H9 (cell line): ENCODE measurements at places on chromosomes 1 and 21. TPM values are rescaled to one million over a fixed set of nuclear protein-coding genes. Genes with fewer than 3 reads are reported as not detected.
A peak's percentile ranks its signal among the peaks of the same experiment; 100 is the strongest.

DNA sequence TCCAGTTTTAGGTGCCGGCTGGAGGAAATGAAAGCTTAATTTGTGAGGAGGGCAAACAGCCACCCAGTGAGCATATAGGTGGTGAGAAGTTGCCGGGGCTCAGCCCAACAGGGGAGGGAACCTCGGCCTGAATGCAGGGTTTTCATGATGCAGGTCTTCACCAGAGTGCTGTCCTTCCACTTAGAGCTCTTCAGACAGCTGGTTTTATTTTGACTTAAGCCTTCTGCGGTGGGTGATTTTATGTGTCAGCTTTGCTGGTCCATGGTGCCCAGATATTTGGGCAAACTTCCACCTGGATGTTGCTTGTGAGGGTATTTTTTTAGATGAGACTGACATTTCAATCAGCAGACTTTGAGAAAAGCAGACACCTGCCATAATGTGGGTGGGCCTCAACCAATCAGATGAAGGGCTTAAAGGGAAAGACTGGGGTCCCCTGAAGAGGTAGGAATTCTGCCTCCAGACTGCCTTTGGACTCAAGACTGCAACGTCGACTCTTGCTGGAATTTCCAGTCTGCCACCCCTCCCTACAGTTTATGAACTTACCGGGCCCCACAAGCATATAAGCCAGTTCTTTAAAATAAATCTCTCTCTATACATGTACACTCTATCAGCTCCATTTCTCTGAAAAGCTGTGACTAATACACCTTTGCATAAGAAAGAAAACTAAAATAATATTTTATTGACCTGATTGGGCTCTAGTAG is 72.8 kb downstream of the RHOU start:
- H3K4me1 ChIP-seq = peaks cover 11% of the 10 kb centered on the region; the same call in 1 of the 2 replicates
- DNase-seq = no peak
- H3K4me3 ChIP-seq = no peak overlapping the region
- H3K27me3 ChIP-seq = no peaks in the 10 kb centered on the region
- H3K36me3 ChIP-seq = no peaks in the 10 kb centered on the region

DNA sequence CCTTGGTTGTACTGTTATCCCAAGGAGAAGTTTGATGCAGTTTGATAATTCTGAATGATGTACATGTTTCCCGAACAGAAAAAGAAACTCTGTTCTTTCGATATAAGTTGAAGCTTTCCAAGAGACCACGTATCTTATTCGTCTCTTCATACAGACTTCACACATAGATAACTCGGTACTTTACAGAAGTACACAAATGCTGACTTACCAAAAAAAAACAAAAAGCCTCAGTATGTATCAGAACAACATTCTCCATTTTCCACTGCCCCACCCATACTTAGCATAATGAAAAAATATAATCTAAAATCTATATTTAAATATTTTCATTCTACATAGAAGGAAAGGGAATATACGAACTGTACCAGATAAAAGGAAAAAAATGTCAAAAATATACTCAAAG is 2.2 kb downstream of the FOXJ3 start:
- no peaks in the 10 kb centered on the region for H3K36me3 ChIP-seq
- no peak for DNase-seq
- no peaks in the 10 kb centered on the region for H3K4me1 ChIP-seq
- no peaks in the 10 kb centered on the region for H3K27me3 ChIP-seq
- H3K4me3 ChIP-seq = peak overlapping the region; percentile 76; the same call in 1 of the 2 replicates

DNA sequence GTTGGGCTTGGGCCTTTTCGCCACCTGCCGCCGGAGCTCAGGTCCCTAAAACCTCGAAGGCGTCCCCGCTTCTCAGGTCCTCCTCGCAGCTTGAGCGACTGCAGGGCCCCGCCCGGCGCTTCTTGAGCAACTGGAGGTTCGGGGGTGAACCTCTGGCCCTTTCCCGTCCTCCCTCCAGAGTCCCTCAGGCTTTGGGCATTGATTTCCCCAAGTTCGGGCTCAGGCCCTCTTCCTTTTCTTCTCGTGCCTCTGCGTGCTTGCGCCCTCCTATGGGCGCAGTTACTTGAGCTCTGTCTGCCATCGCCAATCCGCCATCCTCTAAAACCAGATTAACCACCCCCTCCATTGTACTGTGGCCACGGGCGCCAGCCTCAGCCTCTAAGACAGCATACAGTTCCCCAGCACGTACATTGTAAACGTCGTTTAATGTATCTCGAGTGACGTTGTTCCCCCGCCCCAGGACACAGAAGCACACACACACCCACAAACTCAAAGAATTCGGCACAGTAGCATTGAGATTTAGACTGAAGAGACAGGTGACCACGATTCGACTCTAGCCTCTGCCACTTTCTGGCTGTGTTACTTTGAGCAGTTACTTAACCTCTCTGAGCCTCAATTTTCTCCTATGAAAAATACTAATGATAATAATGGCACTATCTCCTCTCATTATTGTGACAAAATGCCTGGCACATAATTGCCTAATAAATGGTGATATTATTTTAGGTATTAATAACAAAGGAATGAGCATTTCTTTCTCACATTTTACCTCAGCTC is 22.6 kb downstream of the BTG2 start:
- H3K4me3 ChIP-seq = peak overlapping the region; percentile 62
- no peak overlapping the region for H3K27ac ChIP-seq
- no peak for DNase-seq
- H3K4me1 ChIP-seq = peaks cover 5% of the 10 kb centered on the region; the same call in 1 of the 2 replicates

- H3K36me3 ChIP-seq = peaks cover 6% of the 10 kb centered on the region
- H3K27me3 ChIP-seq = no peaks in the 10 kb centered on the region
- DNase-seq = no peak
- no peak overlapping the region for H3K27ac ChIP-seq
- H3K4me1 ChIP-seq = no peaks in the 10 kb centered on the region
- H3K4me3 ChIP-seq = no peak overlapping the region
These were observed 210.9 kb downstream of the LTN1 start for GRCh38 chr21:28781602-28782276.

DNA sequence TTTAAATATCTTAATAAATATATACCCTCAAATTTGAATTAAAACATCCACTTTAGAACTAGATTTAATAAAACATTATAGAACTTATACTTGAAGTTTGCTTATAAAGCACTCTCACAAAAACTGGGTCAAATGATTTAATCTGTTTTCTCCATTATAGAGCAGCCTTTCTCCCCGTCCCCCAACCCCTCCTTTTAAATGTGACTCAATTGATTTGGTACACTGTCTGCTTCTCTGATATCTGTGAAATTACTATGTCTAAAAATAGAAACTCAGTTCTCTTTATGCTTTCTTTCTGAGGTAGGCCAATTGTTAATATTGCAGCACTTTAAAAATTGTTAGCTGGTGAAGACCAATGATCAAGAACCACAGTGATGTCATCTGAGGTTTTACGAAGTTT is 6.9 kb upstream of the ZBTB21 start:
- no peak overlapping the region for H3K27ac ChIP-seq
- no peaks in the 10 kb centered on the region; the same call in 1 of the 2 replicates for H3K27me3 ChIP-seq
- no peaks in the 10 kb centered on the region; the same call in 1 of the 2 replicates for H3K4me1 ChIP-seq
- no peak overlapping the region for H3K4me3 ChIP-seq
- H3K36me3 ChIP-seq = no peaks in the 10 kb centered on the region
- DNase-seq = no peak

DNA sequence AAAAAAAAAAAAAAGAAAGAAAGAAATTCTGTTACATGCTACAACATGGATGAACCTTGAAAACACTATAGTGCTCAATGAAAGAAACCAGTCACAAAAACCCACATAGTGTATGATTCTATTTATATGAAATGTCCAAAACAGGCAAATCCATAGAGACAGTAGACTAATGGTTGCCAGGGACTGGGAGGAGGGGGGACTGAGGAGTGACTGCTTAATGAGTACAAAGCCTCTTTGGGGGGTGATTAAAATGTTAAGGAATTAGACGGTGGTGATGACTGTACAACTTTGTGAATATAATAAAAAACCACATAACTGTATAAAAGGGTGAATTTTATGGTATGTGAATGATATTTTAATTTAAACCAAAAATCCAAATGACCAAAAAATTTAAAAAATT is 116.0 kb upstream of the GUCA2B start:
- H3K27ac ChIP-seq = no peak overlapping the region
- no peak for DNase-seq
- H3K27me3 ChIP-seq = peaks cover 4% of the 10 kb centered on the region; the same call in 1 of the 2 replicates
- no peaks in the 10 kb centered on the region for H3K36me3 ChIP-seq

- no peaks in the 10 kb centered on the region for H3K4me1 ChIP-seq
- no peaks in the 10 kb centered on the region for H3K27me3 ChIP-seq
- H3K27ac ChIP-seq = no peak overlapping the region
- DNase-seq = peak; percentile 84
These were observed 7.9 kb upstream of the TNNT2 start for GRCh38 chr1:201385299-201385891.

The CCDC190 gene
- not detected in 2 replicates for total RNA-seq

The REN gene
- not detected in 2 replicates for total RNA-seq

The ZSCAN20 gene
- total RNA-seq = 3.8 and 3.9 TPM in 2 replicates

- H3K27ac ChIP-seq = no peak within 1 kb of the TSS
- no peaks in the 10 kb centered on the region for H3K27me3 ChIP-seq
- peak within 1 kb of the TSS; percentile 99 for H3K4me3 ChIP-seq
- peak; percentile 82 for DNase-seq
These were observed at the start of gene JTB for GRCh38 chr1:153977250-153978240. TSS of gene JTB (minus strand) at chr1:153977674. CDS start at chr1:153977252, 422 bp downstream.

The SH3BGR gene
- total RNA-seq = 2.9 and 4.3 TPM in 2 replicates

DNA sequence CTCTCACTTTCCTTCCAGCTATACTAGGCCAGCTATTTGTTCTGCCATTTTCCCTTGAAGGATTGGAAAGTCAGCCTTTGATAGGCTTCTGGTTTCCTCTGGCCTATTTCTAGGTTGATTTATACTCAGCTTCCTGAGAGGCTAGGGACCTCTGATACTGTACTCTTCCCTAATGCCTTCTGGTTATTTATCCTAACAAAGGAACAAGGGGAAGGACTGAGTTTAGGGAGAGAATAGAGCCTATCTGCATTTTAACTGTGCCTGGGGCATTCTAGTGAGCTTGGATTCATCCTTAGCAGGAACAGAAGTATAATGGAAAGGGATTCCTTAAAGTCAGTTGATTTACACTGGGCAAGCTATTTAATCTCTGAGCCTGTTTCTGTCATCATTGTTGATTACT is 11.8 kb upstream of the TMEM39B start:
- peaks cover 29% of the 10 kb centered on the region for H3K36me3 ChIP-seq
- peak overlapping the region; percentile 59 for H3K4me3 ChIP-seq
- no peaks in the 10 kb centered on the region for H3K27me3 ChIP-seq

DNA sequence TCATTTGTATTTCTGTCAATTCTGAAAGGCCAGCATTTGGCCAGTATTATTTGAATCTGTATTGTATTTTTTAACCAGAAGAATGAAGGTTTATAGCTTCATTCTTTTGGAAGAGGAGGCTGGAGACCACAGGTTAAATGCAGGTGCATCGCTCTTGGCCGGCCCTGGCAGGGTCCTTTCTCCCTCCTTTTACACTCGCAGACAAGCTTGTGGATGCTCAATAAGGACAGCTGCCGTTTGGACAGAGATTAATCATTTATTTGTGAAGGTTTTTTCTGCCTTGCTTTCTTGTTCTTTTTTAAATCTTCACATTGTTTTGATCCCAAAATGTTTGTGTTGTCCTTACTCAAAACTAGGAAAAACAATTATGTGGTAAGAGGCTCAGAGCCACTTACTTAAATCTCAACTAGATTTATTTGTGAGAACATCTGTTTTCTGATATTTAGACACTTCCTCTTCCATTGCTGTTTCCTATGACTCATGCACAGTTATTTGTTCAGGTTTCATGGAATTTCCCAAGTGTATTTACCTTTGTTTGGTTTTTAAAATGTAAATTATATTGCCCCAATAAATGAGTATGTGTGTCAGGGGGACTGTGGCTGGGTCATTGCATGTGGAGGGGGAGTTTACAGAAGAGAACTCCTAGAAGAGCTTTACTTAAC is 46.7 kb upstream of the LAMC2 start:
- H3K4me3 ChIP-seq = no peak overlapping the region

- no peak overlapping the region for H3K4me3 ChIP-seq
- no peaks in the 10 kb centered on the region; the same call in 1 of the 2 replicates for H3K27me3 ChIP-seq
- H3K36me3 ChIP-seq = no peaks in the 10 kb centered on the region
- DNase-seq = no peak
These were observed 28.7 kb downstream of the PADI3 start for GRCh38 chr1:17277511-17278159.

The DNAJB4 gene
- 8.1 and 8.6 TPM in 2 replicates for total RNA-seq

The OR2L3 gene
- not detected in 2 replicates for total RNA-seq

- H3K4me3 ChIP-seq = peak overlapping the region; percentile 50
- peak; percentile 54 for DNase-seq
- no peaks in the 10 kb centered on the region; the same call in 1 of the 2 replicates for H3K27me3 ChIP-seq
- H3K27ac ChIP-seq = no peak overlapping the region
- no peaks in the 10 kb centered on the region for H3K4me1 ChIP-seq
These were observed 4.0 kb downstream of the RNF207 start for GRCh38 chr1:6209661-6210580.

The TPTE gene
- total RNA-seq = not detected in 2 replicates

DNA sequence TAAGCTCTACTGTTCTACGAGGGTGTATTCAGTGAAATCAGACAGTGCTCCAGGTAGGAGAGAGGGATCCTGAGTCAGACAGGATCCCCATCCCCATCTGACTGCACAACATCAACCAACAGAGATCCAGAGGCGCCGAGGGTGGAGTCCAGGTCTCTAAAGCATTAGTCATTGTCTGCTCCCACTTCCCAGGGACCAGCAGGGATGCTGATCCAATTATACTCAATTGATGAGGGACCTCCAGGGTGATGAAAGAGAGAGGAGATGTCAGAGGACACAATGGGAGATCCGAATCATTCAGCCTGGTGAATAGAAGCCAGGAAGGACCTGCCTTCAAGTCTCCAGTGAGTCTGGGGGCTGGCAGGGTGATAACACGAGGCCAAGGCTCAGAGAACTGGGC is 39.5 kb upstream of the STMN1 start:
- H3K27ac ChIP-seq = no peak overlapping the region
- no peaks in the 10 kb centered on the region for H3K4me1 ChIP-seq
- H3K36me3 ChIP-seq = no peaks in the 10 kb centered on the region
- H3K27me3 ChIP-seq = no peaks in the 10 kb centered on the region
- H3K4me3 ChIP-seq = no peak overlapping the region

DNA sequence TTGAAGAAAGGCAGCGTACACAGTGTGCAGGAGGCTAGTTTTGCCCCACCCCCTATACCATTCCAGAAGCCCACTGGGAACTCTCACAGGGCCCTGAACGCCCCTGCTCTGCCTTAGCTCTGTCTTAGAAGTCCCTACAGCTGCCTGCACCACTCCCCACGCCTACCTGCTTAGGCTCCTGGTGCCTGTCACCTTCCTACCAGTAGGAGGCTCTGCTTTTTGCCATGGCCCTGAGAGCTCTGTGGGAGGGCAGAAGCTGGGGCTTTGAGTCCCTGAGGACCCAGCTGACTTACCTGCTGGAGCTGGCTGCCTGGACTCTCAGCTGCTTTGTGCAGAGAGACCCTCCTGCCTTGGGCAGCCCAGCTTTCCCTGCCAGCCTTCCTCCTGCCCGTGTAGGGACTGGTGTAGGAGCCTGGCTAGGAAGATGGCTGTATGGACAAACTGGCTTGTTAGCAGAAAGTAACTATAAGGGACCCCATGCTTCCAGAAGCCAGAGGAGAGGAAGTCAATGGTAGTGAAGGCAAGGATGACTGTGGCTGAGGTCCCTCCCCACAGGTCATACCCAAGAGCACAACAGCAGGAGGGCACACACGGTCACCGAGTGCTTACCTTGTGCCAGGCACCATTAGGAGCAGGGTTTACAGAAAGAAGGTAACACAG is 9.8 kb upstream of the CELSR2 start:
- peak; percentile 89 for DNase-seq
- peaks cover 42% of the 10 kb centered on the region for H3K36me3 ChIP-seq
- H3K4me1 ChIP-seq = peaks cover 14% of the 10 kb centered on the region; the same call in 1 of the 2 replicates
- H3K4me3 ChIP-seq = no peak overlapping the region
- no peaks in the 10 kb centered on the region for H3K27me3 ChIP-seq

- H3K27ac ChIP-seq = no peak overlapping the region
- H3K27me3 ChIP-seq = no peaks in the 10 kb centered on the region
- peak; percentile 71 for DNase-seq
- H3K4me3 ChIP-seq = peak overlapping the region; percentile 38
- H3K36me3 ChIP-seq = no peaks in the 10 kb centered on the region
These were observed 264.7 kb downstream of the CTH start for GRCh38 chr1:70675737-70676156.
